ENCODE measurements at places on chromosomes 3 and 15.

DNA sequence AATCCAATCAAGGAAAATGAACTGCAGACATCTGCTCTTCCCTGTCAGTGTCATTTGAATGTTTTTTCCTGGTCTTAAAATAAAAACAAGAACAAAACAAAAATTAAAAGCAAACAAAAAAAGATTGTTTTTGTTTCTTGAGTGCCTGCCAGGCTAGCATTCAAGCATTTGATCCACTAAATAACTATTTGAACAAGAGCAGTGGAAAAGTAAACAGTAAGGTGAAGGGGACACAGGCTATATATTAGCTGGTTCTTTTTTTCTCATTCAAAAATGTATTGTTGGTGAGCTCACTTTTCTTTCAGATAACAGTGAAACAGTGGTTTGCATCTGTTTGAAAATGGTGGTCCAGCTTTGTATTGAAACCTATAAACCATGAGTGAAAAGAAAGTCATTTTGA, 586.9 kb upstream of the SGO1 start:
- DNase-seq, result no peak

DNA sequence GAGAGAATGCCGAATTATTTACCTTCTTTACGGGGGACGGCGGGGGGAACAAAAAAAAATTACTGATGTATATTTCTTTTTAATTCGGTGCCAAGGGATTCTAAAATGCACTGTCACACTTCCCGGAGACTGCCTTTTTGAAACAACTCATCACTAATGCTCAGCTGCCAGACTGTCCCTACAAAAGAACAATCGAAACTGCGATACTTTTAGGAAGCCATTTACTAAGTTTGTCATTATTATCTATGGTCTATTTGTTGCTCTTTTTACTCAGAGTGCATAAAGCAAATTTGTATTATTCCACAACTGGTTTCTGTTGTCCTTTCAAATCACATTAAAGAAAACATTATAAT, 60.8 kb downstream of the TM4SF4 start:
- DNase-seq, result no peak

DNA sequence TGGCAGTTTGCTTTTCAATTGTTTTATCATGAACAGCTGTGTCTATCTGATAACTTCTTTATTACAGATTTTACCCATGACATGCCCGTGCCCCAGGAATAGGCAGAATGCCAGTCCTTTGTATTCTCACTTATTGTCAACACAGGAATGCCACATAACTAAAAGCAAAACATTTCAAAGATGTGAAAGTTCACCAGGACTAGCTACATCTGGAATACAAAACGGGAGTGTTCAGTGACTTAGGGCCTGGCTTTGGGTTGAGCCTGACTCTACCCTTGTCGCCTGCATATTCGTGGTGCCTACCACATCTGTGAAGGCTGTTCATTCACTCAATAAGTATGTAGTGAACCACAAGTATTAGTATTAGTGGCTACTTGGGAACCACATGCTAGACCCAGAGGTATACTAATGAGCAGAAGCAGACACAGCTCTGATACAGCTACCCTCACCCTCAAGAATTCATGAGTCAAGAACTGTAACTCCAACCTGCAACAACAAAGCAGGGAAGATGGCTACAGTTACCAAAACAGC, 2.9 kb downstream of the TNFSF10 start:
- no peak for DNase-seq

DNA sequence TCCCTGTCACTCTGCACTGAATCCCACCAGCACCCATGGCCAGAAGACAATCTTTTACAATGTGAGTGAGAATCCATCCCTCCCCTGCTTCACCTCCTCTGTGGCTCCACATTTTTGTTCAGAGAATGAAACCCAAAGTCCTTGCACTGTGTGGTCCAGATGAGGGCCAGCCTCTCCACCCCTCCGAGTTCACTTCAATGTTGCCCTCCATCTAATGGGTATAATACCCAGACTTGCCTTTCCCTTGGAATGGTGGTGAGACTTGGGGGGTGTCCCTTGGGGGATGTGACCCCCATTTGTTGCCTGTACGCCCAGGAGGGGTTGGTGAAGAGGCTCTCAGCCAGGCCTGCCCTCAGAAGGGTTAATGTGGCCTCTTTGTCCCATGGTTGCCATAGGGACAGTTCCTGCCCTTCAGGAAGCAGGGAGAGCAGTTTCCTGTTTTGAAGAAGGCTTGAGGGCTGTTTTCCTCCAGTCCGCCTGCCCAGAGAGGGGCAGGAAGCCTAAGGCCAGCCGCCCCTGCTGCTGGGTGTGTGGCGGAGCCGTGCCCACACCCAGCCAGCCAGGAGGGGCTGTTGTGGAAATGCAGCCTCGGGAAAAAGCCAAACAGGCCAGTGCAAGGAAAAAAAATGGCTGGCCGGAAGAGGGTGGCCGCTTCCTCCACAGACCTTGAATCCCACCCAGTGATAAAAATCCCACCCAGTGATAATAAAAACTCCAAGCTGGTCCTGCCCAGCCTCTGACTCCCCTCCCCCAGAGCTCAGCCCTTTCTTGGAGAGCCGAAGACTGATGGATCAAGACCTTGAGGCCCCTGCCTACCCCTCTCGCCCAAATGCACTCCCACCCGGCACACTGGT, 14.6 kb upstream of the FGD5 start:
- DNase-seq, result no peak

DNA sequence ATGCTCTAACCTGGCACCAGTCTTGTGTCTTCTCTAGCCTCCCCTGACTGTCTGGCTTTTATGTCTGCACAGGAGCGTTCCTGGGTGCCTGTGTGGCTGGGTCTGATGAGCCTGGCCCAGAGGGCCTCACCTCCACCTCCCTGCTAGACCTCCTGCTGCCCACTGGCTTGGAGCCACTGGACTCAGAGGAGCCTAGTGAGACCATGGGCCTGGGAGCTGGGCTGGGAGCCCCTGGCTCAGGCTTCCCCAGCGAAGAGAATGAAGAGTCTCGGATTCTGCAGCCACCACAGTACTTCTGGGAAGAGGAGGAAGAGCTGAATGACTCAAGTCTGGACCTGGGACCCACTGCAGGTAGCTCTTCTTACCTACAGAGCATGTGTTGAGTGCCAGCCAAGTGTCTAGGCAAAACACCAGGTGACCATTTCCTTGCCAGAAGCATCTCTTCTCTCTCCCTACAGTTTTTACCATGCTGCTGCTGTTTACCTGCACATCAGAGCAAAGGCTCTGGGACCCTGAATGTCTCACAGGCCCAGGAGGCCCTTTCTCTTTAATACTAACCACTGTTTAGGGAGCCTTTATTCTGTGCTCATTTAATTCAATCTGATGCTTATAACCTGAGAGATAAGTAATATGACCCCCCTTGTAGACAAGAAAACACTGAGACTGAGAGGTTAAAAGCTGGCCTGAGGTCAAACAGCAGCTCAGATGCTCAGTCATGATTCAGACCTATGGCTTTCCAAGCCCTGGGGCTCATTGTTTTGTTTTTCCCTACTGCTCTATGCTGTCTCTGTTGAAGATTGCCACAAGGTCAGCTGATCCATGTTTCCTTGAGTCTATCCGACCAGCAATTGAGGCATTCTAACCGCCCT, 10.4 kb downstream of the PODXL2 start:
- DNase-seq, result no peak

DNA sequence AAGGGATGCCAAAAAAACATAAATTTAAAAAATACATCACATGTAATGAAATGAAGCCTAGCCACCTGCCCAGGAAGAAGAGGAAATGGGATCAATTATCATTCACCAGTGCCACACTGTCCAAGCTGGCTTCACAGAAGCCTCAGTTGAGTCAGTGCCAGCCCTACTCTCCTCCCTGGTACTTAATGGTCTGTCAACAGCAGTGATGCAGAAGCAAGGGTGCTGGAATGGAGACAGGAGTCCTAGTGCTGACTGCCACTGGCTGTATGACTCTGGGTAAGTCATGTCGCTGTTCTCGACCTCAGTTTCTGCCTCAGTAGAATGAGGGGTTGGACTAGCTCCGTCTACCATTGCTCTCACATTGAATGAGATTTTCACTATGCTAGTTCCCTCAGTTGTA, 78.5 kb upstream of the LARS2 start:
- no peak for DNase-seq

GRCh38 chr3:17183951-17184550, 299.3 kb downstream of the PLCL2 start:
- no peak for DNase-seq

DNA sequence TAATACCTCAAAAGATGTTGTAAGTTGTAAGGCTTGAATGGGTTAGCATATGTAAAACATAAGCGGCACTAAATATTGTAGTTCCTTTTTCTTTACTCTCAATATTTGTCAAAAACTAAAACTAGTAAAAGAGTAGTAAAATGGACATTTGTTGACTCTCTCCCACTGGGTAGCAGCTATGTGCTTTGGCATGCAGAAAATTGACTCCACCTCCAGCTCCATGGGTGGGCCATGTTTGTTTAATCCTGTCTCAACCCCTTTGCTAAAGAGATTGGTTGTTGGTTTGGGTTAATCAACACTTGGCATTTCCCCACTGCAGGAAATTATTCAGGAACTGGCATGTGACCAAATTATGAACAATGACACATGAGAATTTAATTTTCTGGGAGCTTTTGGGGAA, 114.8 kb downstream of the EOMES start:
- DNase-seq, result no peak

DNA sequence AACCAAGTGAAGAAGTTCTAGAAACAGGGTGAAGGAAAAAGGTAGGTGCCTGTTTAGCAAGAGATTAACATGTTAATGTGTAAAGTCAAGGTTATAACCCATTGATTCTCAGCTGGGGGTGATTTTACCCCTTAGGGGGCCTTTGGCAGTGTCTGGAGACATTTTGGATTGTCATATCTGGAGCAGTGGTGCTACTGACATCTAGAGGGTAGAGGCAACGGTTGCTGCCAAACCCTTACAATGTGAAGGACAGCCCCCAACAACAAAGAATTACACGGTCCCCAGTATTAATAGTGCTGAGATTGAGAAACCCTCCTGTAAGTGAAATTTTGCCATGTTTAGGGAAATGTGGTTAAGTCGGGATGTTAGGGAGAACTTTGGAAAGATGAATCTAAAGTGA, 74.7 kb downstream of the CRYBG3 start:
- no peak for DNase-seq

- no peak for DNase-seq
Observed at GRCh38 chr3:128499724-128500275, 6.8 kb upstream of the GATA2 start.

DNA sequence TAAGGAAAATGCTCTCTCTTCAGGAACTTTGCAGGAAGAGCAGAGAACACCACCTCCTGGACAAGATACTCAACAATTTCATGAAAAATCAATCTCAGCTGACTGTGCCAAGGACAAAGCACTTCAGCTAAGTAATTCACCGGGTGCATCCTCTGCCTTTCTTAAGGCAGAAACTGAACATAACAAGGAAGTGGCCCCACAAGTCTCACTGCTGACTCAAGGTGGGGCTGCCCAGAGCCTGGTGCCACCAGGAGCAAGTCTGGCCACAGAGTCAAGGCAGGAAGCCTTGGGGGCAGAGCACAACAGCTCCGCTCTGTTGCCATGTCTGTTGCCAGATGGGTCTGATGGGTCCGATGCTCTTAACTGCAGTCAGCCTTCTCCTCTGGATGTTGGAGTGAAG, 200.5 kb downstream of the AKAP13 start:
- no peak for DNase-seq

- DNase-seq, result no peak
Observed at GRCh38 chr15:89822611-89822950, 7.9 kb upstream of the ANPEP start.

DNA sequence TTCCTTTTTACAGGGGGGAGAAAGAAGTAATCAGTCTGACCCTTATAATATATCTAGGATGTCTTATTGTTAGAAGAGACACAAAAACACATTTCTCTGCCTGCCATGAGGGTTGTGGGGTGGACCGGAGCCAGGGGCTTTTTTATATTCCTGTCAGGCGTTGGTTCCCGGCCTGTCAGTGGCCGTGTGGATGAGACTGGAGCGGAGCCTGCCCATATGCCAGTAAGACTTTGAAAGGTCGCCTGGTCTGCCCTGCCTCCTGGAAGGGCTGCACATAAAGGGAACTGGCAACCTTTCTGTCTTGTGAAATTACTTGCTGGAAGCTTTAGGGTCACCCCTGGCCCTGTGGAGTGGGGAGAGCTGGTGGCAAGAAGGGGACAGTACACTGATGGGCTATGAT, 34.7 kb downstream of the MAP3K13 start:
- no peak for DNase-seq

- no peak for DNase-seq
Observed at GRCh38 chr3:178277605-178278004, 258.6 kb upstream of the KCNMB2 start.

- no peak for DNase-seq
Observed at GRCh38 chr15:32990071-32990470, 204.4 kb downstream of the FMN1 start.

- DNase-seq, result no peak
Observed at GRCh38 chr15:43244092-43244491, 22.6 kb downstream of the TGM5 start.

DNA sequence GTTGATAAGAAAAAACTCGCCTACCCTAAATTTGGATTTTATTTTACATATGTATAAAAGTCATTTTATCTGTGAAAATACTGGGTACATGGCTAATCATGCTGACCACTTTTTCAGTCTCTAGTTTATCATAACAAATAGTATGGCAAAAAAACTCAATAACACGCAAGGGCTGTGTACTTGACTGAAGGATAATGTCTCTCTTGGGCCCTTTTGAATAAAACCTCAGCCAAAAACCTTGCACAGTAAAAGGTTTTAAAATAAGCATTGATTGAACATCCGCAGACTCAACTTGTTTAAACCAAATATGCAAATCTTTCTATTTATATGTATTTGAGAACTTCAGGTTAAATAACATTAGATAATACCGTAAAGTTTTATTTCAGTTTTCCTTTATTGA, 285.3 kb downstream of the CADM2 start:
- no peak for DNase-seq

DNA sequence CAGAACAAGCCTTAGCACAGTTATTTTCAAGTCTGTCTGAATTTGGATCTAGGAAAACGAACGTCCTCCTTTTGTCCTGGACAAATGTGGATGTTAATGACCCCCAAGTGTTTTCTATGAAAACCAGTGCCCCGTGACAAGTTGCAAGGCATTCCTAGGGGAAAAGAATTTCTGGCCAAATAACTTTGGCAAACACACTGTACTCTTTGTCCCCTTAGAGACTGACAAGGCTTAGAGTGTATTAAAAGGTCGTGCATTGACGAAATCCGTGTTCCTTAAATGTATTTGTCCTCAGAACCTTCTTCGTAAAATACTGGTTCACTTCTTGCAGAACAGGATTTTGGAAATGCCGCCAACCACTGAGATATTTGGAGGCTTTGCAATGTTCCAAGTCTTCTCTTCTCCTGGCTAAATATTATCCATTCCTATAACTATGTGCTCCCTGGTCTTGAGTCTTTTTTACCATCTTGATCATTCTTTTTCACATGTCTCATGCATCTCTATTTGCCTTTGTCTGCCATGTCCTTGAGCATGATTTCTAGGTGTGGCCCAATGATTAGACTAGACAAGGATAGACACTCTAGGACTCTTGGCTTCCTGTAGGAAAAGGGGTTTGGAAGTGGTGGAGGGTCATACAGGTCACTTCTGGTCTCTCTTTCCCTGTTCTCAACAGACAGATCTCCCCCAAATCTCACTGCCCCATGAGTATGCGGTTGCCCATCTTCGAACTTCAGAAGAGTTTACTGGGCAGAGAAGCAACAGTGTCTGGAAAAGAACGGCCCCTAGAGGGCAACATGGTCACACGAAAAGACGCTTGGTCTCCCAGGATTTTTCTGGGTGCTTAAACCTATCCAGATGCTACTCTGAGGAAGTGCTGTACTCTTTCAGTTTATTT, 117.5 kb downstream of the EDEM1 start:
- DNase-seq, result no peak
